GM23338 (cell line): ENCODE measurements at places on chromosomes 13 and 19. TPM values are rescaled to one million over a fixed set of nuclear protein-coding genes. Genes with fewer than 3 reads are reported as not detected.

GRCh38 chr13:54226876-54227275 lies 1198.3 kb downstream of the OLFM4 start:
- no peaks in the 10 kb centered on the region for H3K4me1 ChIP-seq
- no peak for DNase-seq
- H3K4me3 ChIP-seq, result no peak overlapping the region
- H3K27ac ChIP-seq, result no peak overlapping the region

The PRRG2 gene
- 3.8 and 10.5 TPM in 2 replicates for total RNA-seq

DNA sequence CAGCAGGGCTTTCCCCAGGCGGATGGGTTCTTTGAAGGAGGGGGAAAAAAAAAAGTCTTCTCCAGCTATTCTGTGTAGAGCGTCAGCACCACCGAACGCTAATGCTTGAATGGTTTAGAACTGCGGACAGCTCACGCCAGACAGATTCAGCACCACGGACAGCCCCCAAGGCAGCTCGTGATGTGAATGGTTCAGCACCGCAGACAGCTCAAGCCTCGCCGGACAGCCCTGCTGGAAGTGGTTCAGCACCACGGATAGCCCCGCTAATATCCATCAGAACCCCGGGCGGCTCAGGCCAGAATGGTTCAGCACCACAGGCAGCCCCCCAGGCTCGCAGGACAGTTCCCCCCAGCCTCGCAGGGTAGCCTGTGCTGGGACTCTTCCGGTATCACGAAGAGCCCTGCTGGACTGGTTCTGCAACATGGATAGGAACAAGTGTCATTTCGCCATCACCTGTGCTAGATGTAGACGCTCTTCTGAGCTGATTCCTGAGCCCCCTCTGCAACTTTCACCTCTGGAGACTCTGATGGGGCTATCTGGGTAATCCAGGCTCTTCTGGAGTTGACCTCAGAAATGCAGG lies 4.9 kb upstream of the SMIM17 start:
- no peak overlapping the region for H3K27ac ChIP-seq
- no peak overlapping the region for H3K4me3 ChIP-seq
- no peaks in the 10 kb centered on the region for H3K4me1 ChIP-seq
- H3K36me3 ChIP-seq, result no peaks in the 10 kb centered on the region; the same call in 1 of the 2 replicates
- peak; percentile 91 for DNase-seq

The GADD45B gene
- 12.3 and 15.2 TPM in 2 replicates for total RNA-seq

The MYH14 gene
- total RNA-seq, result 25.5 and 27.3 TPM in 2 replicates

GRCh38 chr13:26721251-26722121 lies 39.1 kb downstream of the GPR12 start:
- DNase-seq, result no peak
- no peak overlapping the region for H3K4me3 ChIP-seq
- no peaks in the 10 kb centered on the region for H3K27me3 ChIP-seq

DNA sequence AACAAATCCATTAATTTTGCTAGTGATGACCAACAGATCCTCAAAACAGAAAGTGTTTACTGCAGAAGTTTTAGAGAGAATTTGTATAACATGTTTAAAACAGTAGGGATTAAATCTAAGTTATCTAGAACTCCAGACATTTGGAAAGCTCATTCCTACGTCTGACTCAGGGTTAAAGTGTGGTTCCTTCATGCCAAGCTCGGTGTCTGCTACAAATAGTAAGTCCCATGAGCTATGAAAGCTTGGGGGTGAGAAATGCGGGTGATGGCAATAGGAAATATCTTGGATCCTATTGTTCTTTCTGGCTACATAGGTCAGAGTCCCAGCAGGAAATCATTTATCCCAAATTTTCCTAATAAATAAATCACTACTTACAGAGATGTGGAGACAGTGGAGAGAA lies 867.1 kb downstream of the UQCRFS1 start:
- no peaks in the 10 kb centered on the region for H3K4me1 ChIP-seq
- no peaks in the 10 kb centered on the region for H3K36me3 ChIP-seq
- H3K27me3 ChIP-seq, result no peaks in the 10 kb centered on the region
- DNase-seq, result no peak
- no peak overlapping the region for H3K4me3 ChIP-seq
- no peak overlapping the region for H3K27ac ChIP-seq

DNA sequence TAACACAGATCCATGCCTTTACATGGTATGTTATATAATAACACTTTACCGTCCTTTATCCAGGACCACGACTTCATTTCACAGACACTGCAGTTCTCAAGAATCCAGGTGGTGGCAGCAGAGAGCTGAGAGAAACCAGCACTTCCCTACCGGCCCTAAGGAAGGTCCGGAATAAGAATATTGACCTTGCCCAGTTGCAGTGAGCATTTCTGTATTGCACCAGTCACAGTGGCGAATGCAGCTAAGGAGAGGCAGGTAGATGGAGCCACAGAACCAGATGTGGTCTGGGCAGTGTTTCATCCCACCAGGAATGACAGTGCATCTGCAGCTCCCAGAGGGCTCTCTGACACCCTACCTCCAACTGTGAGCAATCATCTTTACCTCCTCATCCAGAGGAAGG lies 44.6 kb downstream of the ZNF787 start:
- no peak overlapping the region for H3K4me3 ChIP-seq

DNA sequence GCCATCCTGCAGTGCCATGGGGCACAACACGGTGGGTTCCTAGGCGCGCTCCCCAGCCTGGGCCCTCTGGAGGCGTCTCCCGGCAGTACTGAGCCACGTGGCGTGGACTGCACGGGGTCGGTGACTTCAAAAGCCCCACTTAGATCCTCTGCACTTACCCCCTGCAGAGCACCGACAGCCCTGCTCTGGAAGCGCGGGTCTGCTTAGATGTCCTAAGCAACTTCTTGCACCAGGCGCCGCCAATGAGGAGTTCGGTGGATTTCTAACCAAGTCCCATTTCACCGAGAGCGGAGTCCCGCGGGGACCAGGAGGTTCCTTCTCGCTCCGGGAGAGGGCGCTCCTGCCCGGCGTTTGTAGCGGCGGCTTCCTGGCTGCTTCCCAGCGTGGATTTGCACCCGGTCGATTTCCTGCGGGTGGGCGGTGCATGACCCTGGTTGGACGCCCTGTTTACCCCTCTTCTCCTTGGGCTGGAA lies 25.2 kb upstream of the ZNF845 start:
- peak overlapping the region; percentile 55 for H3K4me3 ChIP-seq
- no peak overlapping the region for H3K27ac ChIP-seq
- H3K4me1 ChIP-seq, result no peaks in the 10 kb centered on the region
- peak; percentile 96 for DNase-seq
- H3K27me3 ChIP-seq, result peaks cover 32% of the 10 kb centered on the region
- no peaks in the 10 kb centered on the region for H3K36me3 ChIP-seq

GRCh38 chr13:59643906-59644626 lies 519.7 kb downstream of the DIAPH3 start:
- no peaks in the 10 kb centered on the region for H3K36me3 ChIP-seq
- no peak overlapping the region for H3K27ac ChIP-seq
- no peak overlapping the region for H3K4me3 ChIP-seq
- H3K4me1 ChIP-seq, result peaks cover 4% of the 10 kb centered on the region

The ZNF560 gene
- total RNA-seq, result 0.14 and 0.31 TPM in 2 replicates

GRCh38 chr19:3469638-3470499 lies 10.5 kb downstream of the SMIM24 start:
- H3K4me3 ChIP-seq, result no peak overlapping the region
- H3K4me1 ChIP-seq, result peaks cover 10% of the 10 kb centered on the region; the same call in 1 of the 2 replicates
- H3K27ac ChIP-seq, result no peak overlapping the region
- peaks cover 31% of the 10 kb centered on the region for H3K27me3 ChIP-seq
- no peaks in the 10 kb centered on the region for H3K36me3 ChIP-seq
- DNase-seq, result no peak

GRCh38 chr19:7904074-7905020 lies 670 bp downstream of the MAP2K7 start:
- no peaks in the 10 kb centered on the region for H3K27me3 ChIP-seq
- H3K27ac ChIP-seq, result no peak overlapping the region
- DNase-seq, result peak; percentile 49
- H3K4me3 ChIP-seq, result peak overlapping the region; percentile 91
- H3K36me3 ChIP-seq, result no peaks in the 10 kb centered on the region; the same call in 1 of the 2 replicates
- peaks cover 11% of the 10 kb centered on the region for H3K4me1 ChIP-seq

- H3K27ac ChIP-seq, result no peak overlapping the region
- no peaks in the 10 kb centered on the region for H3K4me1 ChIP-seq
- no peaks in the 10 kb centered on the region for H3K36me3 ChIP-seq
- H3K4me3 ChIP-seq, result no peak overlapping the region
Measured at GRCh38 chr13:76944456-76944855, 3.9 kb upstream of the ACOD1 start.

The KEAP1 gene
- total RNA-seq, result 71.5 and 77.5 TPM in 2 replicates

The PTOV1 gene
- total RNA-seq, result 194 and 209 TPM in 2 replicates

The KLK3 gene
- total RNA-seq, result not detected in 2 replicates

DNA sequence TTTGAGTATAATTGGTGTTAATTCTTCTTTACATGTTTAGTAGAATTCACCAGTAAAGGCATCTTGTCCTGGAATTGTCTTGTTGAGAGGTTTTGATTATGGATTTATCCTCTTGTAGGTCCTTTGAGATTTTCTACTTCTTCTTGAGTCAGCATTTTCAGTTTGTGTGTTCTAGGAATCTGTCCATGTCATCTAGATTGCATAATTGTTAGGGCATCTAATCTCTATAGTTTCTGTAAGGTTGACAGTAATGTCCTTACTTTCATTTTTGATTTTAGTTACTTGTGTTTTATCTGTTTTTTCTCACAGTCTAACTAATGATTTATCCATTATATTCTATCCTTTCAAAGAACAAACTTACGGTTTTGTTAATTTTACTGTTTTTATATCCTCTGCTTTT lies 492.0 kb downstream of the FGF9 start:
- no peaks in the 10 kb centered on the region for H3K4me1 ChIP-seq
- H3K27me3 ChIP-seq, result no peaks in the 10 kb centered on the region
- no peaks in the 10 kb centered on the region for H3K36me3 ChIP-seq
- DNase-seq, result no peak
- no peak overlapping the region for H3K27ac ChIP-seq
- H3K4me3 ChIP-seq, result no peak overlapping the region

GRCh38 chr13:63041640-63042414 lies 1626.2 kb upstream of the PCDH20 start:
- H3K4me3 ChIP-seq, result no peak overlapping the region
- no peak for DNase-seq
- H3K27ac ChIP-seq, result no peak overlapping the region
- no peaks in the 10 kb centered on the region for H3K27me3 ChIP-seq
- H3K4me1 ChIP-seq, result 0 out of 2 replicates have a peak, but pooled peaks cover 3% of the 10 kb centered on the region
- no peaks in the 10 kb centered on the region for H3K36me3 ChIP-seq

The IZUMO4 gene
- total RNA-seq, result 2.2 and 2.6 TPM in 2 replicates

DNA sequence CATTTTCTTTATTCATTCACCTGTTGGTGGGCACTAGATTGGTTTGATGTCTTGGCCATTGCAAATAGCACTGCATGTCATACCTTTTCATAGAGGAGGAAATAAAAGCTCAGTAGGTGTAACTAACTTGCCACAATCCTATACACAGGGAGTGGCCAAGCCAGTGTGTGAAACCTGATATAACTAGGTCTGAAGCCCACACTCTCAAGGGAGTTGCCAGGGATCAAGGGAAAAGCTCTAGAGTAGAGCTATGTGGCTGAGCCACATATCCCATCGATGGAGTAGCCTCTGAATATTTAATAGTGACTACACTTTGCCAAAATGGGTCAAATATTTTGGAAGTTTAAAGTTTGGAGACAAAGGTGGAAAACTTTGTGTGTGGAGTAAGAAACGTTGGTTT lies 66.1 kb upstream of the TSHZ3 start:
- H3K36me3 ChIP-seq, result no peaks in the 10 kb centered on the region
- H3K27ac ChIP-seq, result no peak overlapping the region
- no peak overlapping the region for H3K4me3 ChIP-seq

The OR2Z1 gene
- total RNA-seq, result not detected in 2 replicates

DNA sequence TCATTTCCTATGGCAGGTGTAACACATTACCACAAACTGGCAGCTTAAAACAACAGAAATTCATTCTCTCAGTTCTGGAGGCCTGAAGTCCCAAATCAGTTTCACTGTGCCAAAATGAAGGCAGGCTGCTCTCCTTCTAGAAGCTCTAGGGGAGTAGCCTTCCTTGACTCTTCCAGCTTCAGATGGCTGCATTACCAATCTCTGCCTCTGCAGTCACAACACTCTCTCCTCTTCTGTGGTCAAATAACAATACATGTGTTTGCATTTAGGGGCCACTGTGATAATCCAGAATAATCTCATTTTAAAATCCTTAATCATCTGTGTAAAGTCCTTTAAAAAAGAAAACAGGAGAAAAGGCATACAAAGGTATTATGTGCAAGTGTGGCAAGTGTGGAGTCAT lies 7.8 kb downstream of the DIAPH3 start:
- no peak overlapping the region for H3K4me3 ChIP-seq
- H3K27me3 ChIP-seq, result no peaks in the 10 kb centered on the region
- peaks cover 2% of the 10 kb centered on the region; the same call in 1 of the 2 replicates for H3K4me1 ChIP-seq
- no peak overlapping the region for H3K27ac ChIP-seq

The SCEL gene
- total RNA-seq, result not detected in 2 replicates

DNA sequence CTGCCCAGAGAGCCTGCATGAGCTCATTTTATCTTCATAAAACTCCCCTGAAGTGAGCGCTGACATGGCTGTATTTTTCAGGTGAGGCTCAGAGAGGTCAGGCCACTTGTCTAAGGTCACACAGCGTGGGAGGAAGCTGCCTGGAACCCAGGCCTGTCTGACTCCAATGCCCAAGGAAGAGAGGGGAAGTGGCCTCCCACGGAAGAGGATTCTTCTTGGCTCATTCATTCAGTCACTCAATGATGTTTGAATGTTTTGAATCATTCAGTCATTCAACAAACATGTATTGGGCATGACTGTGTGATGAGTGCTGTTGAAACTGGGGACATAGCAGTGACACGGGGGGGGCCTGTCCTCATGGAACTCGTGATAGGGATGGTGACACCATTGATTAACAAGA lies 12.0 kb downstream of the ACTL9 start:
- no peak overlapping the region for H3K27ac ChIP-seq
- no peak overlapping the region for H3K4me3 ChIP-seq
- no peaks in the 10 kb centered on the region for H3K27me3 ChIP-seq
- no peaks in the 10 kb centered on the region for H3K36me3 ChIP-seq
- H3K4me1 ChIP-seq, result no peaks in the 10 kb centered on the region

GRCh38 chr19:40424637-40425449 lies 949 bp downstream of the SERTAD1 start:
- H3K4me1 ChIP-seq, result peaks cover 17% of the 10 kb centered on the region
- H3K27me3 ChIP-seq, result no peaks in the 10 kb centered on the region
- H3K4me3 ChIP-seq, result peak overlapping the region; percentile 80
- peak; percentile 63 for DNase-seq

DNA sequence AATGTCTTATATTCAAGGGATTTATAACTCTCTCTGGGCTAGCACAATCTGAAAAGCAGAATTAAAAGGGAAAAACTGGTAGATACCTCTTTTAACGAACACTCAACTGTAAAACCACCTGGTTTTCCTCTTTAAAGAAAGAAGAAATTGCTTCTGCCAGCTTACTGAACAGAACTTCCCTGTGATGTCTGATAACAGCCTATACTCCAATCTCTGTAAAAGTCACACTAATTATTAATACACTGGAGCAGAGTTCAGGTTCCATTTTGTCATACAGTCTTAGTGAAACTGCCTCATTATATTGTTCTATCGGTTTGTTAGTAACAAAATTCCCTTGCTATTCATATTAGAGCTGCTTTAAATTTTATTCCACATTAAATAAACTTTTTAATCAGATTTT lies 251.0 kb upstream of the STARD13 start:
- no peaks in the 10 kb centered on the region for H3K27me3 ChIP-seq
- no peaks in the 10 kb centered on the region for H3K36me3 ChIP-seq
- H3K4me1 ChIP-seq, result peaks cover 11% of the 10 kb centered on the region; the same call in 1 of the 2 replicates
- no peak overlapping the region for H3K4me3 ChIP-seq
